ENCODE measurements at places on chromosomes 6 and 20.
A peak's percentile ranks its signal among the peaks of the same experiment; 100 is the strongest.

DNA sequence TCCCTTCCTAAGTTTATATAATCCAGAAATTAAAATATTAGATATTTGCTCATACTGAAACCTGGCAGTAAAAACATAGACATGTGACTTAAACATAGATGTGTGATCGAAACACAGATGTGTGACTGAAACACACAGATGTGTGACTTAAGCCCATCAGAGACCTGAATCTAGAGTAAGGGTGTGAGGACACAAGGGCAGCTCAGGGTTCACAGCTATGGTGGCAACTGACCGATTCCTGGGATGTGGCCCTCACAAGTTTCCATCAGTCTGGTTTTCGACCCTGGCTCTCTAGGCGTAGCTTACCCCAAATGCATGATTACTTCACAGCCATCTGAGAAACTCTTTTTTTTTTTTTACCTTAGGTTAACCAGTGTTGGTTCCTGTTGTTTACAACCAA lies 137.0 kb downstream of the NRN1 start:
- DNase-seq: no peak

DNA sequence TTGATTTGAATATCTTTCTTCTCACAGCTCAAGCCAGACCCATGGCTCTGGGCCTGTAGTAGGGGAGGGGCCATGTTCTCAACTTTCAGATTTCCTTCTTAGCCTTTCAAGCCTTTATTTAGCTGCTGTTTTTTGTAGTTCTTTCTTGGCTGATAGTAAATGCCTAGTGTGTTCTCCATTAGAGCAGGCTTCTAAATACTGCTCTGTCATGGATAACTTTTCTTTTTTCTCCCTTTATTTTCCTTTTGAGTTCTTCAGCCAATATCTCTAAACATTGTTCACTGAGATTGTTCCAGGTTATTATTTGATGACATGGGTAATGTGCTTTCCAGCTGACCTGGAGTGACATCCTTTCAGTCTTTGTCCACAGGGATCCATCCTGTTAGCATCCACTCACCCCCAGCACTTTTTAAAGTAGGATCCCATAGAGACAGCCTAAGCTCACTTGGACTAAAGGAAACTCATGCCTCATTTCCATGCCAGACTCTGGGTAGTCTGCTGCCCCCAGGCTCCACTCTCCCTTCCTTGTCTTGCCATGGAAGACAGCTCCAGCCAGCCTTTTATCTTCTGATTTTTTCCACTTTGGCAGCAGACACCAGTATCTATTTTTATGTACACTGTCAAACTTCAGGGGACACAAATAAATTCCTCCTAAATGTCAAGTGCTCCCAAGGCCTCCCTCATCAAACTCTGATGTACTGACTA lies 645.6 kb downstream of the RNF144B start:
- DNase-seq: no peak

- DNase-seq: no peak
Measured at GRCh38 chr6:23735151-23735550, 390.9 kb upstream of the NRSN1 start.

DNA sequence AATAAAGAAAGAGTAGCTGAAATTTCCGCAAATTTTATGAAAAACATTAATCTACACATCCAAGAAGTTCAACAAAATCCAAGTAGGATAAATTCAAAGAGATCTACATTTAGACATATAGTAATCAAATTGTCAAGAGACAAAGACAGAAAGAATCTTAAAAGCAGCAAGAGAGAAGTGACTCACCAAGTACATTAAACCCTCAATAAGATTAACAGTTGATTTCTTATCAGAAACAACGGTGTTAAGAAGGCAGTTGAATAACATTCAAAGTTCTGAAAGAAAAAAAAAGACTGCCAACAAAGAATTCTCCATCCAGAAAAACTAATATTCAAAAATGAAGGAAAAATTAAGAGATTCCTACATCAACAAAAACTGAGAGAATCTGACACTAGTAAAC lies 19.2 kb downstream of the BPIFA1 start:
- DNase-seq: no peak

DNA sequence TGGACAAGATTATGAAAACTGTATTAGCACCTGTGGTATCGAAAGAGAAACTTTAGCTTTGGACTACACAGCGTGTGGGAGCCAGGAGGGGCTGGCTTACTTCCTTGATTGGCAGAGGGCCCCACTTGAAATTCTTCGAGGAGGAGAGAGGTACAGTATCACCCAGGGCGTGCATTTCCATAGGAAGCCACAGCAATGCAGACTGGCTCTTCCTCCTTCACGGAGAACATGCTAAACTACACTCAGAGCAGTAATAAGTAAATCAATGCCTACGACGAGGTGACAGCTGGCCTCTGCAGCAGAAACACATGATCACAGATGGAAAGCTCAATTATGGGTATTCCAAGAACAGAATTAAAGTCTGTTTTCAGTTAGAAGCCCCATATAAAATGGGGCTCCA lies 44.2 kb downstream of the MYLK4 start:
- DNase-seq: no peak

DNA sequence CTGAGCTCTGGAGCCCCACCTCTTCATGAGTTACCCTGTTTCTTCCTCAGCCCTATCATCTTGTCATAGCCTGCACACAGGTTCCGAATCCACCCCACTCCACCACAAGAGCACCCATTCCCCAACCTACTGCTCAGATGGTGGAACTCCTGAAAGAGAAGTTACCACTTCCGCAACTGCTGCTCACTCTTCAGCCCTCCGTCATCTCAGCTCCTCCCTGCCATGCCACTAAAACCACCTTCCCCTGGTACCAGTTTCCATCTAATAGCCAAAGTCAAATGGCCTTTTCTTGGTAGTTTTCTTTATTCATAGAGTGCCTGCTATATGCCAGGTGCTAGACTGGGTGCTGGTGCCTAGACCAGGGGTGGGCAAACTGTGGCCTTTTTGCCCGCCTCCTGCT lies 3.9 kb downstream of the RAB22A start:
- DNase-seq: no peak

- DNase-seq: no peak
Measured at GRCh38 chr20:35398660-35399144, 13.1 kb downstream of the UQCC1 start.

GRCh38 chr6:168387426-168387825 lies 53.6 kb upstream of the SMOC2 start:
- no peak for DNase-seq

- peak; percentile 23 for DNase-seq
Measured at GRCh38 chr20:20780127-20780824, 67.8 kb upstream of the RALGAPA2 start.

GRCh38 chr20:58174708-58175280 lies 53.7 kb downstream of the ANKRD60 start:
- DNase-seq: no peak

- DNase-seq: no peak
Measured at GRCh38 chr6:45375449-45375848, 2.3 kb downstream of the SUPT3H start.

GRCh38 chr6:169188475-169188874 lies 65.2 kb downstream of the THBS2 start:
- DNase-seq: no peak

DNA sequence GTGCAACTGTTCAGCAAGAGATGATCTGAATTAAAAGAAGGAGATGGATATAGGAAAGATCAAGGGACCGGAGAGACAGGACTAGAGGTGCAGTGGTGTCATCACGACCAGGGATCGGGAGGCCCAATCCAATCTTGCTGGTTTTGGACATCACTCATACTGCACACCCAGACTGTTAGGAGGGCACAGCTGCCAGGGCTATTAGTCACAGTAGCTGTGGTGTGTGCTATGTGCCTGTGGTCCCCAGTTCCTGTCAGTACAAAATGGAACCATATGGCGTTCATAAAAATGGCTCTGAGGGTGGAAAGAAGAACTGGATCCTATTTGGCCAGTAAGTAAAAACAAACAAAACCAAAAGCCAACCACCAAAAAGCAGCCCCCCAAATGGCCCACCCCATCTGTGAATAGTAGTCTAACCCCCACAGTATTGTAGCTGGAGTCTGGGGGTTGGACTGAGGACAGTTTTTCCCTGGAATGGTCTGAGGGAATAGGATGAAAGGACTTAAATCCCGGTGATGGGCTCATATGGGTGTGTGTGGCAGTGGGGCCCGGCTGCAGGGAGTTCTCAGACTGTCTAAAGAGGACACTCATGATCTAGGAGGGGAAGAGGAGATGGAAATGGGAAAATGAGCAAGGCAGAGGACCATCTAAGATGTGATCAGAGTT lies 9.3 kb upstream of the NNAT start:
- no peak for DNase-seq

DNA sequence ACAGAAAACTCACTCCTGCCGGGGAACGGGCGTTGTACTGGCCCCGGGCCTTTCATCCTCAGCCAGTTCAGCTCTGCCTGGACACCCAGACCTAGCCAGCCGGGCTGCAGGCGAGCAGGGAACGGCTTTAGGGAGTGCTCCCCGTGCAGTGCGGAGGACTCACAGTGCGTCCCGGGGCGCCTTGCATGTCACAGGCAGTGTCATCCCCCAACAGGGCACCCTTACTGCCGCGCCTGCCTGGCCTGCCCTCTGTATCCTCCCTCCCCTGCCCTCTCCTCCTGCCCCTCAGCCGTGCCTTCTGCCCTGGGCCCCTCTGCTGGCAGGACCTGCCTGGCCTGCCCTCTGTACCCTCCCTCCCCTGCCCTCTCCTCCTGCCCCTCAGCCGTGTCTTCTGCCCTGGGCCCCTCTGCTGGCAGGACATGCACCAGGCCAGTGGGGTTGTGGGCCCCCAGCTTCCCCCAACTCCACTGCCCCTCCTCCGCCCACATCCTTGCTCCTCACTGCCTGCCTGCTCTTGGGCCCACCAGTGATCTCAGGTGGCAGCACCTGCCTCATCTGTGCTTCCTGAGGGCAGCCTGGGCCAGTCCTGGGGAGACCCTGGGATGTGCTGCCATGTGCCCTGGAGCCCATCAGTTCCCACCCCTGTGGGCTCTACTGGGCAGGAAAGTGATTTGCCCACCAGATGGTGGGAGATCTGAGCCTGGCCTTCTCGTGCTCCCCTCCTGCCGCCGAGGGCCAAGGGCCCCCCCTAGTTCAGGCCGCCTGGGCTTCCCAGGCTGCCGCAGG lies 43.0 kb downstream of the PYGB start:
- no peak for DNase-seq

GRCh38 chr6:105739764-105740163 lies 336.9 kb upstream of the PREP start:
- DNase-seq: no peak

GRCh38 chr6:120357447-120357846 lies 976.8 kb downstream of the TBC1D32 start:
- DNase-seq: no peak

- no peak for DNase-seq
Measured at GRCh38 chr6:99560668-99561067, 7.8 kb downstream of the CCNC start.

All from LNCaP clone FGC (cell line).